ENCODE measurements at places on chromosomes 13 and 19.

GRCh38 chr13:28357247-28357825 lies 137.6 kb downstream of the FLT1 start:
- DNase-seq = no peak

DNA sequence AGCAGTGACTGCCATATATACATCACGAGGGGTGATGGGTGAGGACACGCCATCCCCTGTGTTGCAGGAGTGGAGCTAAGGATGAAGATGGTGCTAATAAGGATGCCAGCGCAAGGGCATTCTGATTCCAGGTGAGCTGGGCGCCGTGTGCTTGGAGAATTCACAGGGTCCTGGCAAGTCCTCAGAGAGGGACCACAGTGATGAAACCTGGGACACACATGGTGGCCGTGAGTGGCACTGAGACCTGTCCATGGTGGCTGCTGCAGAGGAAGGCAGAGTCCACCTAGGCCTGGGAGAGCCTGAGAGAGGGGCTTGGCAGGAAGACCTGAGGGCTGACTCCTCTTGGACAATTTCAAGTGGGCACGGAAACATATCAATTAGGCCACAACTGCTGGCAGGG lies 65.2 kb downstream of the RFX2 start:
- no peak for DNase-seq

DNA sequence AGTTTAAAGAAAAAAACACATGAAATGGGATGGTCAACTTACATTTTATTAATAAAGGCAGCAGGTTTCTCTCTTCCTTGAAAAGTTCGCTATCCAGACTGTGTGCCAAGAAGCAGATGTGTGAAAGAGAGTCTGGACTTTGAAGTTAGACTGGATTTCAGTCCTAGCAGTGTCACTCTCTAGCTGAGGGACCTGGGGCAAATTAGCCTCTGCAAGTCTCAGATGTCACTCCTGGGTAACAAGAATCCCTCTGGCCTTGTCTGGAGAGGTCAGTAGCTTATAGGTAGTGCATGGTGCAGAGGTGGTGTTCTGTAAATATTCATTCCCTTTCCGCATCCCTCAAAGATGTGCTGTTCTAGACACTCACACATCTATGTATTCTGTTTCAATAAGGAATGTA lies 187.6 kb upstream of the RNF113B start:
- DNase-seq = no peak

- DNase-seq = no peak
Measured at GRCh38 chr13:52833296-52833875, 15.1 kb downstream of the PCDH8 start.

DNA sequence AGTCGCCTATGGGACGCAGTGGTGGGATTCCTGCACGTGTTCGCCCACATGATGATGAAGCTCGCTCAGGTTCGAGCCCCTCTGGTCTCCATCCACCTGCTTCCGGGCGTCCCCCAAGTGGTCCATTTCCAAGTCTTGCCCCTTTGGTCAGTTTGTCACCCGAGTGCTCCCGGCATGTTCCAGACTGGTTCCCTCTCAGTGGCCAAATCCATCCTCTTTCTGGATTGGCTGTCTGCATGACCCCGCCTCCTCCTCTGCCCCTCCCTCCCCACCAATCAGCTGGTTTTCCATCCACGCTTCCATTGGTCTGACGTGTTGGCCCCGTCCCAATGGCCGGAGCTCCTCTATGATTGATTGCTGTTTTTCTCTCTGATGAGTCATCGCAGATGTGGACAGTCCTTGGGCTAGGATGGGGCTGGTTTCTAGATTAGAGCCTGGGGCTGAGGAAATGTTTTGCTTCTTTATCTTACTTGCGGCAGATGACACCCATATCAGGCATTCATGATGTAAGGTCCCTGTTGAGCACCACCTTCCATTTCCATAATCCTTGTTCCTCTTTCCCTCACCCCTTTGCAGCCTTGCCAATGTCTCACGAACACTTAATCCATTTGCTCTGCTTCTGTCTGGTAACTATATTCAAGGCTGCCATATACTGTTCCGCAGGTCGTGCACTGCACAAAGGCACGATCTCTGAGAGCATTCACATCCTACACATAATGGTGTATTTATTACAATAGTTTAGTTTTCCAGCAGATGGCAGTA lies 73.8 kb downstream of the MAP4K1 start:
- peak; percentile 94 for DNase-seq

DNA sequence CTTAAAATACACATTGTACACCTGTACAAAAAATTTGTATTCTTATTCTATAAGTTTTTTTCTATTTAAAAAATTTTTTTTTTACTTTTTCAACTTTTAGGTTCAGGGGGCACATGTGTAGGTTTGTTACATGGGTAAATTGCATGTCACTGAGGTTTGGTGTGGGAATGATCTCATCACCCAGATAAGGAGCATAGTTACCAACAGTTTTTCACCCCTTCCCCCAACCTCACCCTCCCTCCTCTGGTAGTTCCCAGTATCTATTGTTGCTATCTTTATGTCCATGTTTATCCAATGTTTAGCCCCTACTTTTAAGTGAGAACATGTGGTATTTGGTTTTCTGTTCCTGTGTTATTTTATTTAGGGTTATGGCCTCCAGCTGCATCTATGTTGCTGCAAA lies 89.9 kb downstream of the CDK8 start:
- no peak for DNase-seq

DNA sequence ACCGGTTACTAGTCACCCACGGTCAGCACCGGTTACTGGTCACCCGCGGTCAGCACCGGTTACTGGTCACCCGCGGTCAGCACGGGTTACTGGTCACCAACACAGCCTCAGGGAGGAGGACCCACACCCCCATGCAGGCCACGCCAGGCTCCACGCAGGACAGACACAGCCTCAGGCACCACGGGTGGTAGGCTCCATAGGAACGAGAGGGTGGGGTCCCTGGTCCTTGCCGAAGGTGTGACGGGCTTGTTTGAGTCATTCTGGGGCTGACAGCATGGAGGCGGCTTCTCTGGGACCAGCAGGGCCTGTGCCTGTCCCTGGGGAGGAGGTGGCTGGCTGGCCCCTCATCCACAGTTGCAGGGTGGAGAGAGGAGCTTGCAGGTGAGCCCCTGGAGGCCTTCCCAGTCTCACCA lies 122.8 kb upstream of the SOX1 start:
- no peak for DNase-seq

DNA sequence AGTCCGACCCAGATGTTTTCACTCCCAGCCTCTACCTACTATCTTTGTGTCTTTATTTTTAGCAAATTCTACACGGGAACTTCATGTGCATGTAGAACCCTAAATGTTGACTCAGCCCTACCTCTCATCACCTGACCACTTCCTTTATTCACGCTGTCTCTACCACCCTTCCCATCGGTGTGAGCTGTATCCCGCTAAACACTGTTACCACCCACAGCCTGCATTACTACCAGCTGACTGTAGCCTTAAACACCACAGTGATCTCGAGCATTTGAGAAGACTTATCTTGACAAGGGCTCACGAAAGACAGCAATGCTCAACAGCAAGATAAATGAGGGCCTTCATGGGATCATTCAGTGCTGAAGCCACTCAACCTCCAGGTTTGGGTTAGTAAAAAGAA lies 15.1 kb downstream of the NCR1 start:
- no peak for DNase-seq

GRCh38 chr13:66809485-66809884 lies 420.7 kb downstream of the PCDH9 start:
- no peak for DNase-seq

DNA sequence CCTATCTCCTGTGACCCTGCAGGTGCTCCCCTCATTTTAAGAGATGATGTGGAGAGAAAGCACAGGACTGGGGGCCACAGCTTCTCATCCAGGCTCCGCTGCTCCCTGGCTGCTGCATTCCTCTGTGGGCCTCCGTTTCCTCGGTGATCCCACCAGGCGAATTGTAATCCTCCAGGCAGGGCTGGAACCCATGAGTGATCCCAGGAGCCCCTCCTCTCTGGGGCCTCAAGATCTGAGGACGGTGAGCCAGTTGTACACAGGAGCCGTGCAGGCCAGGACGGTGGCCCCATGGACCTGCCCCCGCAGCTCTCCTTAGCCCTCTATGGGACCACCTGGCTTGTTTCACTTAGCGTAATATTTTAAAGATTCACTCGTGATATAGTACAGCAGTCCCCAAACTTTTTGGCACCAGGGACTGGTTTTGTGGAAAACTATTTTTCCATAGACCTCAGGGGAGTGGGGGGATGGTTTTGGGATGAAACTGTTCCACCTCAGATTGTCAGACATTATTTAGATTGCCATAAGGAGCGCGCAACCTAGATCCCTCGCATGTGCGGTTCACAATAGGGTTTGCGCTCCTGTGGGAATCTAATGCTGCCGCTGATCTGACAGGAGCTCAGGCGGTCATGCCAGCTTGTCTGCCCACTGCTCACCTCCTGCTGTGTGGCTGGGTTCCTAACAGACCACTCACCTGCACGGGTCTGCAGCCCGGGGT lies 5.6 kb downstream of the FFAR3 start:
- no peak for DNase-seq

DNA sequence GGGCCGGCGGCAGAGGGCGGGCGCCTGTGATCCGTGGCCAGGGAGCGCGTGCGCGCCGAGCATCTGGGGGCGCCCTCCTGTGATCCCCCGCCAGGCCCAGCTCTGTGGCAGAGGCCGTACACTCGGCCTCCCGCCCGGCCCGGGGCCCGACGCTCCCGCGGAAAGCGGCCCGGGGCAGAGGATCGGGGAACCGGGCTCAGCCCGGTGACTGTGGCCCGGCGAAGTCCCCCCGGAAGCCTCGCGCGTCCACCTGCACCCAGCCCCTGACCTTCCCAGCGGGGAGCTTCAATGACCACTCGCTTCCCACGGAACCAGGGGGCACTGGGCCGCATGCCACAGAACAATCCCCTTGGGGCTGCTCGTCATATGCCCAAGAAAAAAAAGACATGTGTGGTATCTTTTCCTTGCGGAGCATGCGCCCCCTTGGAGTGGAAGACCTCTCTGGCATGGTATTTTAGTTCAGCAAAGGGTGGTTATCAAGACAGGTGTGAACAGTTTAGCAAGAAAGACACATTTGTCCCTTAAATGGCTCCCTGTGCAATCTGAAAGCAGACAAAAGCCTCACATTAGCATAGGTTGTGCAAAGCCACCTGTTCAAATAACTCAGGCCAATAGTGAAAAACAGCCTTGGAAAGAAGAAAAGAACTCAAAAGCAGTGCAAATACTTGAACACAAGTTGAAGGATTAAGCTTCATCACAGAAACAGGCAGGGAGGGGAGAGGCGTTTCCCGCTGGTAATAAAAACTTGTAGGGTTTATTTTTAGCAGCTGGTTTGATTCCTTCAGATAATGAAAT lies 290.9 kb upstream of the SOX21 start:
- no peak for DNase-seq

- DNase-seq = no peak
Measured at GRCh38 chr13:113616991-113617749, 32.6 kb downstream of the TFDP1 start.

GRCh38 chr19:39765091-39766076 lies 13.3 kb upstream of the LEUTX start:
- DNase-seq = peak; percentile 45

GRCh38 chr13:110394371-110394841 lies 87.3 kb downstream of the COL4A2 start:
- DNase-seq = no peak

GRCh38 chr19:54727562-54727961 lies 3.3 kb downstream of the KIR3DL3 start:
- DNase-seq = no peak

GRCh38 chr19:45825917-45826893 lies 11.1 kb upstream of the RSPH6A start:
- DNase-seq = no peak

DNA sequence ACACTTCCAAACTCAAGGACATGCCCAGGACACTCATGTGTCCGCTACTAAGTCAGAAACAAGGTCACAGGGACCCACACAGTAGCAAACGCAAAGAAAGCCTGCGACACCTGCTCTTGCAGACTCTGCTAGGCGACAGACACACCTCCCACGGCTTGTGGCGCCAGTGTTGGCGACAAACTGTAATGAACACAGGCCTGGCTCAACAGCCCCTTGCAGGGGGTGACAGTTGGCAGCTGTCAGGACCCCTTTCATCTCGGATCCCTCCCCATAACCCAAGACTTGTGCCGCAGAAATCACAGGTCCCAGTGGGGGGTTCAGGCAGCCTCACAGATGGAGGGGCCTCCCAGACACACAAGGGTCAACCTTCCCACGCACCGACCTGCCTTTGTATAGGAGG lies 364 bp downstream of the CKM start:
- no peak for DNase-seq

DNA sequence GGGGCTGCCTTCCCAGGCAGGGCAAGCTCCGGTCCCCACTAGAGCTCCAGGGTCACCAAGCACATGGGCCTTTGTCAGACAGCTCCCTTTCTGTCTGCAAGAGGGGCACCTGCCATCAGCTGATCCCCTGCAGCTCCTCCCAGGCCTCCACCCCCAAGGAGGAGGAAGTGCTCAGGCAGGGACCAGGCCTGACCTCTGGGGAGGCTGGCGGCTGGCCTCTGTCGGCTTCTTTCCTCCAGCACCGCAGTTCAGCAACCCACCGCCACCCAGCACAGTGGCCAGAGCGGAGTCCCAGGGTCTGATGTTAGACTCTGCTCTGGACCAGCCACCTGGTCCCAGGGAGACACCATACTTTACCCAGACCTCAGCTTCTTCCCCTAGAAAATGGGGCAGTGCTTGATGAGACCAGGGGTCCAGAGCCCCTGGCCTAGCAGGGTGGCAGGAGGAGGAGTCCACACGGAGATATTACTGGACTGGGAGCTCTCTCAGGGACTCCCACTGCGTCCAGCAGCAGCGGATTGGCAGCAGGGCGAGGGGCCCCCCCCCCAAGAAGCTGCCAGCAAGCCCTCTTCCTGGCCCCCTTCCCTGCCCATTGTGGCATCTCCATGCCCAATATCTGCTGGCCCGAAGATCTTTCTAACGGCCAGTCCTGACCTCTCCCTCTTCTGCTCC lies 24.1 kb downstream of the NKPD1 start:
- DNase-seq = no peak

DNA sequence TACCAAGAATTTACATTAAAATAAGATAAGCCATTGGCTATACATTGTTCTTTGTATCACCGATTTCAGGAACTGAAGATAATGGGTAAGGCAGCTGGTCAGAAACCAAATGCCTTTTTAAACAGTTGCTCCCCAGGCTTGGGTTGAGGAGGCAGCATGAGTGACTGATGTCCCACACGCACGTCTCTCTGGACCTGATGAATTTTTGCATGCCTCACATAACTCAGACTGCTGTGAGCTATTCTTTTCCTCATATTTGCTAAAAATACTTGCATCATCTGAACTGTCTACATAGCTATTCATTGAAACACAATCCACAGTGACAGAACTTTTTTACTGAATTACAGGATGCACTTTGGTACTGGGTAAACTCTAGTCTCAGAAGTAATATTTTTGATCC lies 123.6 kb upstream of the MAB21L1 start:
- DNase-seq = no peak

All from HEK293T (cell line).